Activated T-helper 1 cell treated with Interleukin-2 at 50 U/mL for 16 hours (primary cell): ENCODE measurements at places on chromosomes 3 and 15.

DNA sequence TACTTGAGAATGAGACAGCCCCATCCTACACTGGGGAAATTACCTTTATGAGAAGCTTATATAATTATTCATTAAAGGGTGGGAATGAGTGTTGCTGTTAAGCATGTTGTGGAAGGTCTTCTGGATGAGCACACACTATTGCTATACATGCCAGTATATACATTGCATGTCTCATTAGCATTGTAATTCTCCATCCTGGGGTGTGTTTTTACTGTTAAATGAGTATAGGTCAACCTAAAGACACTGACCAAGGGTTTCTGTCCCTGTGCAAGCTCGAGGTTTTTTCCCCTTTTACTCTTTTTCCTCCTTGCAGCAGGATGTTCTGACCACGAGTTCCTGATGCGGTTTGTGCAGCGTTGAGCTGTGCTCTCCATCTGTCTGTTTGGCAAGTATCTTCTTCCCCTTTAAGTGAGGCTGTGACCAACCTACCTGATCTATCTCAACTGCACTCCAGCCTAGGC lies 7.2 kb upstream of the IVD start:
- no peak for DNase-seq

GRCh38 chr15:75763137-75763611 lies 50.5 kb upstream of the CSPG4 start:
- DNase-seq = no peak

DNA sequence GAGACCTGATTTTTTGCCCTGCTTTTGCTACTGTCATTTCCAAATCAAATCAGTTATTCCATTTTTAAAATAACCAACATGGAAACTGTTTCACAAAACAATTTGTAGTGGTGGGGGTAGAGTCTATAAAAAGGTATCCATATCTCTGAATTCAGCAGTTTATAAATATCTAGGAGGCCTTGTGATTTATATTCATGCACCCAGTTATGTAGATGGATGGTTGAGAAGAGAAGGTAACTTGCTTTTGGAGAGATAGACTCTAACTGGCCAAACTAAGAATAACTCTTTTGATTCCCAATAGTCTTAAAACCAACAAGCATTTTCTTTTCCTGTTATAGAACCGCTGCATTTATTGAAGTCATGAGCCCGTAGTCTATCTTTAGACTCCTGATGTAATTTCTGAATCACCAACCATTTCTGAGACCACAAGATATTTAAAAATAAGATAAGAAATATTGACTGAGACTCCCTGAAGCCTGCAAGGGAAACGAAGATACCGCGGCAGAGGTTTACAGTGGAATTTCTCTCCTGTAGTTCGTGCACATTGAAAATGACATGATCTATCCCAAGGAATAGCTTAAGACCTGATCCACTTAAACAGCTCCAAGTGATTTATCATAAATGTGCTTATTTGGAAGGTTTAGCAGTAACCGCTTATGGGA lies 68.5 kb downstream of the SAMMSON start:
- no peak for DNase-seq

DNA sequence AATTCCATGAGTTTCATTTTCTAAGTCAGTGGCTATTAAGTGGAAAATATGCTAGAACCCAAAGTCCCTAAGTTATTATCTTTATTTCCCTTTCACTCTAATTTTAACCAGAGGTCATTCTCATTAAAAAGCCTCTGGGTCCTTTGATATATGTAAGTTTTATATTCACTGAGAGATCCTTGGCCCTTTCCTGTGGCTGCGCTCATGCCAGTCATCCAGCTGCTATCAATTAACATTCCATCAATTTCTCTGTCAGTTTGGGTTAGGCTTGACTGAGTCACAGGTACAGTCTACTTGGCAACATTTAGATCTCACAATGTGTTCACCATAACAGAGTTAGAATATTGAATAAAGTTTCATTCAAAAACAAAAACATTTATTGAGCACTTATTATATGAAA lies 58.0 kb upstream of the FBN1 start:
- DNase-seq = no peak

- DNase-seq = no peak
These were observed 86.7 kb upstream of the EPHB3 start for GRCh38 chr3:184474897-184475296.

- DNase-seq = no peak
These were observed 505.2 kb downstream of the SHQ1 start for GRCh38 chr3:72343078-72343477.
